HEK293T (cell line): ENCODE measurements at places on chromosomes 16 and 17.

- peak; percentile 58 for DNase-seq
Observed at GRCh38 chr17:17538417-17539391, 42.5 kb upstream of the RASD1 start.

- DNase-seq, result no peak
Observed at GRCh38 chr16:58419241-58419990, 27.1 kb downstream of the GINS3 start.

DNA sequence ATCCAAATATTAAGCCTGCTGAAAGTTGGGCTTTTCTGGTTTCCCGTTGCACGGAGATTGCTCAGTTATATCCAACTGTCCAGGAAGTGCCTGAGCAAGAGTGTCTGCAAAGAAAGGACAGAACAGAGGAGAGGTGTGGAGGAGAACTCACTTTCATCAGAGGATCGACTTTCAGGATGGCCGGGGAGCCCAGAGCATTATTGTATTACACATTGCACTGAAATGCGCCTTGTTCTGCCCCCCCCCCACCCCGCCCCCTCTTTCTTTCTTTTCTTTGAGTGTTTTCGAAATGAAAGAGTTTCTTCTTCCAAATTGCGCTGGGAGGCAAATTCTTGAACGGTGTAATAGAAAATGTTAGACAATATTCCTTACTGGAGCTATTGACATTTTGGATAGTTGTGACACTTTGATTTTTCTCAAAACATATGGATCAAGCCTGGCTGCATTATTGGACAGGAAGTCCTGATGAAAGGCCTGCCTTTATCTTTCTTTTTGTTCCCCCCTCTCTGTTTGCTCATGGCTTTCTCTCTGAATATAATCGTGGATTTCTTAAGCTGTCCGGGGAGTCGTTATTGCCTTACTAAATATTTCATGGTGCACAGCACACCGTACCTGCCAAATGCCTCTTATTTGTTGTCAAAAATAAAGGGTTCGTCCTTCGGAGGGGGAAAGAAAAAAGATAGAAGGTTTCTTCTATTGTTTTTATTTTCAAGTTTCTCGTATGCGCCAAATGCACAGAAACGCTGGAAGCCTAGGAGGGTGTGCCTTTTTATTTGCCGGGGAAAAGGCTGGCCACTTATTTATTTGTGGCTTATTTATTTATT lies 110.8 kb downstream of the IRX3 start:
- no peak for DNase-seq

- no peak for DNase-seq
Observed at GRCh38 chr16:72922714-72923113, 125.2 kb downstream of the ZFHX3 start.

GRCh38 chr17:42438600-42439567 lies 15.8 kb upstream of the CAVIN1 start:
- DNase-seq, result no peak

DNA sequence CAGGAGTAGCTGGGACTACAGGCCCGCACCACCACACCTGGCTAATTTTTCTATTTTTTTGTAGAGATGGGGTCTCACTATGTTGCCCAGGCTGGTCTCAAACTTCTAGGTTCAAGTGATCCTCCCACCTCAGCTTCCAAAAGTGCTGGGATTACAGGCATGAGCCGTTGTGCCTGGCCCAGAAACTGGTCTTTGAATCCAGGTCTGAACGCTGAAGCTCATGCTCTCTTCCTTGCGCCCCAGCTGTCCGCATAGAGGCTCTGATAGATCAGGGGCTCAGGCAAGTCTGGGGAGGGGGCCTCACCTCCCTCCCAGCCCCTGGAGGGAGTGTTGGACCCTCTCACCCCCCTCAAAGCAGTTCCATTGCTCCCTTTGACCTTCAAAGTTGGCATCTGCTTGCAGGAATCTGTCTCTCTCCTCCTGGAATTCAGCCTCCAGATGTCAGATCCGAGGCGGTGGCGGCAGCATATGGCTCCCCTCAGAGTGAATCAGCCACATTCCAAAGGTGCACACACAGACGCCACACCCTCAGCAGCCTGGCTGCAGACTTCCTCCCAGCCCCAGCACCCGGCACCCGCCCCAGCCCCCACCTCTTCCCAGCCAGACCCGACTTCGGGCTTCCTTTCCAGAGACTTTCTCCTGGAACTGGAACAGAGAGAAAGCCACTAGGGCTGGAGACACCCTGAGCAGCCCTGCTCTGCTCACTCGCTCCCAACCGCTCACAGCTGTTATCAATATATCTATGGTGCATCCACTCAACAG lies 16.9 kb upstream of the GLIS2 start:
- no peak for DNase-seq

DNA sequence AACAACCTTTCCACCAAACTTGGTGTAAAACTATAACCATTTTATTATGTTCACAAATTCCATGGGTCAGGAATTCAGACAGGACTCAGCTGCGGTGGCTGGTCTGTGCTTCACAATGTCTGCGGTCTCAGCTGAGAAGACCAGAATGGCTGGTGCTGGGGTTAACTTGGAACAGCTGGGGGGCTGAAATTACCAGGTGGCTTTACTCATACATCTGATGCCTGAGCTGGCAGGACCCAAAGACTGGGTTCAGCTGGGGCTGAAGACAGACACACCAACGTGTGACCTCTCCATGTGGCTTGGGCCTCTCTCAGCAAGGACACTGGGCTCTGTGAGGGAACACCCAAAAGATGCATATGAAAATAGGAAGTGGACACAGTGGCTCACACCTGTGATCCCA lies 5.7 kb upstream of the HID1 start:
- no peak for DNase-seq

GRCh38 chr16:28596840-28597691 lies at the start of gene SULT1A2:
Gene SULT1A2 (minus strand): TSS chr16:28597050. CDS start chr16:28595930, 1,120 bp downstream.
- DNase-seq, result no peak

DNA sequence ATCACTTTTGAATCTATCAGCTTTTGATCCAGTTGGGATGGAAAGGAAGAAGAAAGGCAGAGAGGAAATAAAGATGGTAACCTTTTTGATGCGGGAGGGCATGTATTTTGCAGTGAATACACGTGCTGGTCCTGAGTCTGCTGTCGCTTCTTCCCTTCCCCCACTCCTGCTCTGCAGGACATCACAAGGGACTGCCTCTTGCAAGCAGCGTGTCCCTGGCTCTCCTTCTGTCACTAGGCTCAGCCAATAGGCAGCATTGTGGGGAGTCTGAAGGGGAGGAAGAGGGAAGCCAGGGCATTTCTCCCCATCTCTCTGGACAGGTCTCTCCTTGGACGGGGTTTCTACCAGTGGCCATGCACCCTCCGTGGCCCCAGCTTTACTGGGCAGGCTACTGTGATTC lies 15.7 kb upstream of the WFDC1 start:
- DNase-seq, result no peak

DNA sequence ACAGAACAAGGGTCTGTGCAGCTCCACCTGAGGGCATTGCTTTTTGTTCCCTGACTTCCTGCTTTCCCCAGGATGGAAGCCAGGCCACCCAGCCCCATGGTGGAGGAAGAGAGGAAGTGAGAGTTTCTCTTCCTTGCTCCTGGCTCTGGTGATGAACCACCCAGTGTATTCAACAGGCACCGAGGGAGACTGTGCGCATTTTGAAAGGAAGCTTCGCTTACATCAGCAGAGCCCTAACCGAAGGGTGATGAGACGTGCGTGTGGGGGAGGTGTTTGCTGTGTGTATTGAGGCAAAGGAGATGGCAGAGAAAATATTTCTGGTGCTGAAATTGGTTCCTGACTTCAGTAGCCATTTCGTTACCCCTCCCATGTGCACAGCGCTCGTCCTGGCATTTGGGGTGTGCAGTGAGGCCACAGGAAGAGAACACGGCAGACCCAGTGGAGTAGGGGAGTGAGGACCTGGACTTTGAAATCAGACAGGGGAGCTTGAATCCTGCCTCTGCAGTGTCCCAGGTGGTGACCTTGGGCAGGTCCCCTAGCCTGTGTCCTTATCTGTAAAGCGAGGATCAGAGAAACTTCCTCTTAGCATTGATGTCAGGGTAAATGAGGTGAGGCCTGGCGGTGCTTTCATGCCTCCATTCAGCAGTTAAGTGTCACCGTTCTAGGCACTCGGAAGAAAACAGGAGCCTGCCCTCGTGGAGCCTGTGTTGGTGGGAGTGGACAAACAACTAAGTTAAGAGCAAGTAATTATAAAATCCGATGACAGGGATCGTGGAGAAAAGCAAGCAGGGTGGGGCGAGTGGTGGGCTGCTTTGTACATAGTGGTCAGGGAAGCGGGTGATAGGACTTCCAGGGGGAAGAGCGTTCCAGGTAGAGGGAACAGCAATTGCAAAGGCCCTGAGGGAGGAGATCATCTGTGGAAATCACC lies 7.4 kb downstream of the CMIP start:
- DNase-seq, result no peak

DNA sequence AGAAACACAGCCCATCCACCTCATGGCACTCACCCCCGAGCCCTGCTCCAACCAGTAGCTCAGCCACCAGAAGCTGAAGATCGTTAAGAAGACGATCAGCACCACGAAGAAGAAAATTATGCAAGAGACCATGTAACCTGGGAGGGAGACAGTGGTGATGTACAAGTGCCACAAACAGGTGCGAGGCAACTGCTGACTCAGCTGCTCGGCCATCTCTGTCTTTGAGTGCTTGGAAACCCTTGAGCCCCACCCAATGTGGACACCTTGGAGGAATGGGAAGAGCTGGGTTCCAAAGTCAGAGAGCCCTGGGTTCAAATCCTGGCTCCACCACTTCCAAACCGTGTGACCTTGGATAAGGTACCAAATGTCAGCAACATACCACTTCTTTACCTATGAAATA lies 38.1 kb upstream of the ABCC12 start:
- DNase-seq, result no peak

DNA sequence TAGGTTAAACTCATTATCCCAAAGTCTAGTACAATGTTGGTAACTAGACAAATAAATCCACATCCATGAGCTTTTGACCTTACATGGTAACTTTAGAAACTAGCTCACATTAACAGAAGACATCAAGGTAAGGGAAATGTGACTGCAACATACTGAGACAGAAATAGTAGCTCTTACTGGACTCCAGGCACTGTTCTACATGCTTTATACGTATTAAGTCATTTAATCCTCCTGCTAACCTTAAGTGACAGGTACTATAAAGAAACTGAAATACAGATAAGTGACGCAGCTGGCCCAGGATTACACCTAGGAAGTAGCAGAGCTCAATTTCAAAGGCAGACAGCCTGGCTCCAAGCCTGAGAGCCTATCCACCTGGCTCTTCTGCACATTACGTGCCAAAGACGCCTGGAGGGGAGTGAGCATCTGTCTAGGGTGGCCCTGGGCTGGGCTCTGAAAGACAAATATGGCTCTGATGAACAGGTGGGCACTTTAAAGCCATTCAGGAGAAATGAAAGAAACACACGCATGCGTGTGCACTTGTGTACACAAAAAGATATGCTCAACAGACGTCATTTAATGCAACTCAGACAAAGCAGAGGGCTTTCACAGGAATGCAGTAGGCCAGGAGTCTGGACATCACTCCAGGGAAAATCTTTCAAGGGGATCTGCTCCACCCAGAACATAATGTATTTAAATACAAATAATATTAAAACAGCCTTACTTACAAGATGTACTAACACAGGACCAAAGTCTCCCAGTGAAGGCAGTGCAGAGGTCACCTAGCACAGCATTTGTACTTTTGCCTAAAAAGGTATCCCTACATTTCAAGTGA lies 4.4 kb downstream of the ZC3H7A start:
- DNase-seq, result no peak

GRCh38 chr17:78392295-78392694 lies 13.8 kb downstream of the PGS1 start:
- no peak for DNase-seq

GRCh38 chr16:87295661-87296531 lies 21.3 kb downstream of the C16orf95 start:
- DNase-seq, result no peak

- DNase-seq, result no peak
Observed at GRCh38 chr16:54359081-54359480, 72.5 kb upstream of the IRX3 start.

DNA sequence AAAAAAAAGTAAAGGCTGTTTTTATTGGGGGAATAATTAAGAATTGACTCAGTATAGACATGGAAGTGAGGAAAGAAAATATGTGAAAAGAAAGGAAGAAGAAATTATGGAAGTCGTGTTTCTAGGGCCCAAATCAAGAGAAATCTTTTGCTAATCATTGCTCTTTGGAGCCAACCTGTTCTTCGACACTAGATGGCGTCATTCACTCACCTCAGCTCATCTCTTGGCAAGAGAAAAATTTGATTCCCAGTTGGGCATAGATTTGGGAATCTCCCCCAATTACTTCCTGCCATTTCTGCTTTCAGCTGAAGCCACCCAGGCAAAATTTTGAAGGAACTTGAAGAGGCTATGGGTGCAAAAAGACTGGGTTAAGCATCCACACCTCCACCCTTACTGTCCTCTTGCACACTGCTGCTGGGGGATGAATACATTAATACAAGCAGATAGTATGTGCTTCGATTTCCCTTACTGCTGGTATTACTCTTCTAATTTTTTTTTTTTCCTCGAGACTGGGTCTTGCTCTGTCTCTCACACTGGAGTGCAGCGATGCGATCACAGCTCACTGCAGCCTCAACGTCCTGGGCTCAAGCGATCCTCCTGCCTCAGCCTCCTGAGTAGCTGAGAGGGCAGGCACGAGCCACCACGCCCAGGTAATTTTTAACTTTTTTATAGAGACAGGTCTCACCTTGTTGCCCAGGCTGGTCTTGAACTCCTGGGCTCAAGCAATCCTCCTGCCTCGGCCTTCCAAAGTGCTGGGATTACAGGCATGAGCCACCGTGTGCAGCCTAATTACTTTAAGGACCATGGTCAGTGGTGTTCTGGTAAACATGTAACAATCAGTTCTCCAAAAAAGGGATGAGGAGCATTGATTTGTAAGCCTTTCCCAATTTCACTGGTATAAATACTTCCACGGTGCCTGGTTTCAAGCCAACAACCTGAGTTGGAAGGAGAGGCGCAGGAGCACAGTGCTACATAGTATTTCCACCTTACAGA lies 13.5 kb downstream of the PSMD7 start:
- peak; percentile 64 for DNase-seq

DNA sequence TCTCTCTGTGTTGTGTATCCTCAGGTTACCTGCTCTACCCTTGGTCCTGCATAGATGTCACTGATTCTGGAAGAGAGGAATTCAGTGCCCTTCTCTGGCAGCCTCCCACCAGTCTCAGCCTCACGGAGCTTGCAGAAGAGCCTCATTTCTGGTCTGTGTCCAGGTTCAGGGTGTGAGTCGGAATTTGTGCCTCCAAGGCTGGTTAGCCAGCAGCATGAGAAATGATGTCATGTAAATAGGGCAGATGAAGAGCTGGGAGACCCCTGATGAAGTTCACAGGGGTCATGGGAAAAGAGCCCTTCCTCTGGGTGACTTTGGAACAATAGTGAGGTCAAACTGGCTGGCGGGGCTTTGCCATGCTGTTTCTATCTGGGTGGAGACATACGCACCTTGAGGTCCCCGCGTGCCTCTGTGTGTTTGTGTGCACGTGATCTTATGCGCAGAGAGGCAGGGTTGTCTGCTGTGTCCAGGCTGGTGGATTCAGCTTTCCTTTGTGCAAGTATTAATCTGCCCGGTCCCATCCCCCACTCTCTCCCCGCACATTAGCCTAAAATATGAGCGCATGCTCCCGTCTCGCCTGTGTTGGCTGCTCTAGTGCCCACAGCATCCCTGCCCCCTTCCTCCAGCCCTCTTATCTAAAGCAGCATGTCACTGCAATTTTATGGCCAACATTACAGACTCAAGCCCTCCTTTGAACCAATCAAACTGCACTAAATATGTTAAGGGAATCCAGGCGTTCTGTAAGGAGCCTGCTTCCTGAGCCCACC lies 256.3 kb upstream of the ZFHX3 start:
- DNase-seq, result peak; percentile 38
